ENCODE measurements at places on chromosomes 1 and 21. TPM values are rescaled to one million over a fixed set of nuclear protein-coding genes. Genes with fewer than 3 reads are reported as not detected.

Gene CD1C
- 0.57 TPM for total RNA-seq

DNA sequence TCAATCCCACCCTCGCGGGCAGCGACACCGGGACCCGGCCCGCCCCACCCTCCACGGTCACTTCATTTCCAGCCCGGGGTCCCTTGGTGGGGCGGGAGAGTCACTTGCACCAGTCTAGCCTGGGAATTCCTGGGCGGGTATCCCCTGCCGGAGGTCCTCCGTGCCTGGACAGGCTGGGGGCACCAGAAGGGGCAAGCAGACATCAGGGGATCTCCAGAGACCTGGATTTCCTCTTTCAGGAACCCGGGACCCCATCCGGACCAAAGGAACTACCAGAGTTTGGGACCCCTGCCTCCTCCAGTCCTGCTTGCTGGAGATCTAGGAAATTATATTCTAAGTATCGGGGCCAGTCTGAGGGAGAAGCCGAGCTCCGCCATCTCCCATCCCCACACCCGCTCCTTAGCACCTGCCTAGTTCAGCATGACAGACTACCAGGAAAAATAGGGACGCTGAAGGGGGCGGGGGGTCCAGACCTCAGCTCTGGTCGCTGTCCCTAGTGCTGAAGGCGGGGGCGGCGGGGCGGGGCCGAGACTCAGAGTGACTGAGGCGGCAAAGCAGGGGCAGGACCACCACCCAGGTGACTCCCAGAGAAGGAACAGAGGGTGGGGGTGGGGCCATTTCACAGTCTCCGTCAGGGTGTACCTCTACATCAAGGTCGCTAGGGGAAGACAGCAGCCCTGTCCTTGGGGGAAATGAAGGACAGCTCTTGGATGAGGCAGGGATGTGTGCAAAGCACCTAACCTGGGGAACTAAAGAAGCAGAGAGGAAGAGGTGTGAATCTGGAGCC is 832 bp downstream of the HCN3 start:
- DNase-seq: no peak

DNA sequence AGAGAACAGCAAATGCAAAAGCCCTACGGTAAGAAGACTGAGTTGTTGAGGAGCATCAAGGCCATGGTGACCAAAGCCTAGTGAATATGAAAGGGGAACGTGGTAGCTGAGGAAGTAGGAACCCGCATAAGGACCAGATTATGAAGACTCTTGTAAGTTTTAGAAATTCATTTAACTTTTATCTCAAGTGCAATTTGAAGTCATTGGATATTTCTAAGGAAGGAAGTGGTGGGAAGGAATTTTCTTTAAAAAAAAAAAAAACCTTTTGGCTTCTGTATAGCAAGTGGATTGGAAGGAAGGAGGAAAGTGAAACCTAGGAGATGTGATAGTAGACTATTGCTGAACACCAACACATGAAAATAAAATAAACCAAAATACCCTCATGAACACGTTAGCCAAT is 119.0 kb downstream of the TNFSF18 start:
- DNase-seq: no peak

- no peak for DNase-seq
Measured at GRCh38 chr1:202049129-202049528, 38.7 kb downstream of the ELF3 start.

GRCh38 chr1:228403231-228403631 is 3.4 kb downstream of the TRIM11 start:
- no peak for DNase-seq

DNA sequence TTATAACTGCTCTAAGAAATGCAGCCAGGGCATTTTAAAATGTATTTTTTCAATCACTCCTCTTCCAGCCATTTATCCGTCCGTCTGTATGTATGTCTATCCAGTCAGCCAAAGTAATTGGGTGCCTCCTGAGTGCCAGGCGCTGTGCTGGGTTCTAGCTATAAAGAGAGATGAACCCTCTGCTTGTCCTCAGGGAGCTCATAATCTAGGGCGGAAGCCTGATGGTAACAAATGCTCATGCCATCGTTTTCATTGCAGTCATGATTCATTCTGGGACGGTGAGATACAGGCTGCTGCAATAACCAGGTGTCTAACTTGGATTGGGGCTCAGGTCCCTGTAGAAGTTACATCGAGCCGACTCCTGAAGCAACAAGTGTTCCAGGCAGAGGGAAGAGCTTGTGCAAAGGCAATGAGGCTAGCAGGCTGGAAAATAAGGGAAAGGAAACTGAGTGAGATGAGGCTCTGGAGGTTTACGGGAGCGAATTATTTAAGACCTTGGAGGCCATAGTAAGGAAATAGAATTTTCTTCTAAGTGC is 11.6 kb downstream of the IFI6 start:
- no peak for DNase-seq

GRCh38 chr1:112344754-112345423 is 51.1 kb upstream of the CTTNBP2NL start:
- DNase-seq: no peak

GRCh38 chr1:25774921-25775771 is 24.8 kb upstream of the SELENON start:
- DNase-seq: no peak

DNA sequence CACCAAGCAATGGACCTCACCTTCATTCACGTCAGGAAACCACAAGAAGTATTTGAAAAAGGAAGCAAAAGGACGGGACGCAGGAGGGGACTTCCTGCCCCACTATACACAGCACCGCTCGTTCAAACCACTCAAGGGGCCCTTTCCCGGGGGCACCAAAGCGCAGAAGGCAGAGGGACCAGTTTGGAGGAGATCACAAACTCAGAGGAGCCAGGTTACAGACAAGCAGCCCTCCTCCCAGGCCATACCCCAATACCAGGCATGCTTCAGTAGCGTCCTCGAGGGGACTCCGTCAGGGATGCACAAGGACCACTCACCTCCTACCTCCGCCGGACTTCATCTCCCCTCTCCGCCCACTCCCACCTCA is 685 bp downstream of the CRTC2 start:
- DNase-seq: no peak

DNA sequence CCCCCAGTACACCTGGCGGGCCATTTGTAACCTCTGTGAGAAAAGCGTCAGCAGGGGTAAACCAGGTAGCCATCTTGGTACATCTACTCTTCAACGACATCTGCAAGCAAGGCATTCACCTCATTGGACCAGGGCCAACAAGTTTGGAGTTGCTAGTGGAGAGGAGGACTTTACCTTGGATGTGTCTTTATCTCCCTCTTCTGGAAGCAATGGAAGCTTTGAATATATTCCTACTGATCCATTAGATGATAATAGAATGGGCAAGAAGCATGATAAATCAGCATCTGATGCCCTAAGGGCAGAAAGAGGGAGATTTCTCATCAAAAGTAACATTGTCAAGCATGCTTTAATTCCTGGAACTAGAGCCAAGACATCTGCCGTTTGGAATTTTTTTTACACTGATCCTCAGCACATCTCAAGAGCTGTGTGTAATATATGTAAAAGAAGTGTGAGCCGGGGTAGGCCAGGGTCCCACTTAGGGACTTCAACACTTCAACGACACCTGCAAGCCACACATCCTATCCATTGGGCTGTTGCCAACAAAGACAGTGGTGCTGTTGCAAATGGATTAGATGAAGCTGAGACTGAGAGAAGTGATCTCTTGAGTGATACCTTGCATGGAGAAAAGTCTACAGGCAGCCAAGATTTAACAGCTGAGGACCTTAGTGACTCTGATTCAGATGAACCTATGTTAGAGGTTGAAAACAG is 2.7 kb downstream of the ZBED6 start:
- DNase-seq: no peak
